ENCODE measurements at places on chromosomes 12 and 14. TPM values are rescaled to one million over a fixed set of nuclear protein-coding genes. Genes with fewer than 3 reads are reported as not detected.

DNA sequence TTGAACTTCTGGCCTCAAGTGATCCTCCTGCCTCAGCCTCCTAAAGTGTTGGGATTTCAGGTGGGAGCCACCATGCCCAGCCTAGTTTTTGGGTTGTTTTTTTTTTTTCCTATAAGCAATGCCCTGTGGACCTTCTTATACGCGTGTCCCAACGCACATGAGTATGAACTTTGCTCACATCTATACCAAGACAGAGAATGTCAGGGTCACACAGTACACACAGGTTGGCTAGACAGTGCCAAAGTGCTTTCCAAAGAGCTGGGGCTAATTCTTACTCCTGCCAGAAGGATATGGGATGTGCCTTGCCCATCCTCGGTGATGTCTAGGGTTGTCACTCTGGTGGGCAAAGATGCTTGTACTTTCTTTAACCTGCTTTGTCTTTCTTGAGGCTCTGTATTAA lies 7.6 kb upstream of the CCDC85C start:
- DNase-seq = no peak
- peaks cover 13% of the 10 kb centered on the region for H3K4me1 ChIP-seq
- H3K27me3 ChIP-seq = no peaks in the 10 kb centered on the region
- H3K36me3 ChIP-seq = no peaks in the 10 kb centered on the region
- H3K27ac ChIP-seq = no peak overlapping the region

- no peak overlapping the region for H3K27ac ChIP-seq
- H3K4me1 ChIP-seq = no peaks in the 10 kb centered on the region
- H3K27me3 ChIP-seq = no peaks in the 10 kb centered on the region
- no peak overlapping the region for H3K4me3 ChIP-seq
- H3K36me3 ChIP-seq = no peaks in the 10 kb centered on the region
- no peak for DNase-seq
Measured at GRCh38 chr14:50447461-50447860, 50.8 kb upstream of the CDKL1 start.

GRCh38 chr12:69981881-69982475 lies 157.0 kb downstream of the MYRFL start:
- H3K27ac ChIP-seq = no peak overlapping the region
- H3K36me3 ChIP-seq = no peaks in the 10 kb centered on the region
- no peaks in the 10 kb centered on the region for H3K27me3 ChIP-seq
- H3K4me1 ChIP-seq = no peaks in the 10 kb centered on the region

Gene TEX52
- not detected for total RNA-seq

DNA sequence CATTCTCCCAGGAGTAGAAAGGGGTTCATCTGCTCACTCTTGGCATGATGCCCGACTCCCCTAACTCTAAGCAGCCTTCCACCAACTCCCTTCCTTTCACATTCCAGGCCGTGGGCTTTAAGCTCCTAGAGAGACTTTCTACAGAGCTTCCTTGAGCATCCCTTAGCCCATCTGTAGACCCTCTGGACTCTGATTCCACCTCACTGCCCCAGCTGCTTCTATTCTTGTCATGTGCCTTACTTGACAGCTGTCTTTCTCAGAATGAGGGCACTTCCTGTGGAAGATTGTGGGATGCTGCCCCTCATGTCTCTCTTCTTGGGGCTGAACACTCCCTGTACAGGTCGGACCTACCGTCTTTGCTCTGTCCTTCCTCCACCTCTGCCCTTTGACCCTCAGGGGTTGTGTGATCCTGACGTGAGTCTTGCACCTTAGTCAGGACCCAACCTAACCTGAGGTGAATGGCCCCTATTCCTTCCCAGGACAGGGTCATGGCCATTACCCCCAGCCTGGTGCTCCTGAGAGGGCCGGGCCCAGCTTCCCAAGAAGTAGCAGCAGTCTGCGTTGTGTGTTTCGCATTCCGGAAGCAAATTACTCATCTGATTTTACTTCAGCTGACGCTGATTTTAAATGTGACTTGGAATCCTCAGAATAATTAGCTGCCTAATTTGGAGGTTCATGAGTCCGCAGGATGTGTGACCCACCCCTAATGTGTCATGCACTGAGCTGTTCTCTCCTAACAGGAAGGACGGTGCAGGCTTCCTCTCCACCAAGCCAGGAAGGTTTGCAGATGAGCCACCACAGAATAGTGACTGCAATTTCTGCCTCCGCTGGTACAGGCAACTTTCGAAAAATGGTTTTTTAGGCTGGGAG lies 2.7 kb upstream of the GALNT6 start:
- H3K27me3 ChIP-seq = no peaks in the 10 kb centered on the region
- no peak for DNase-seq
- H3K4me1 ChIP-seq = no peaks in the 10 kb centered on the region
- no peaks in the 10 kb centered on the region for H3K36me3 ChIP-seq

GRCh38 chr12:16389594-16389993 lies 42.1 kb downstream of the MGST1 start:
- H3K4me1 ChIP-seq = no peaks in the 10 kb centered on the region
- H3K4me3 ChIP-seq = no peak overlapping the region
- no peaks in the 10 kb centered on the region for H3K36me3 ChIP-seq
- no peak overlapping the region for H3K27ac ChIP-seq
- H3K27me3 ChIP-seq = no peaks in the 10 kb centered on the region

GRCh38 chr12:32217354-32218310 lies 111.0 kb downstream of the BICD1 start:
- H3K4me3 ChIP-seq = no peak overlapping the region
- H3K27ac ChIP-seq = no peak overlapping the region
- no peaks in the 10 kb centered on the region for H3K36me3 ChIP-seq
- H3K27me3 ChIP-seq = no peaks in the 10 kb centered on the region
- no peak for DNase-seq

GRCh38 chr12:8069582-8069981 lies 3.4 kb upstream of the C3AR1 start:
- no peak overlapping the region for H3K4me3 ChIP-seq
- H3K27ac ChIP-seq = no peak overlapping the region
- no peaks in the 10 kb centered on the region for H3K4me1 ChIP-seq
- H3K27me3 ChIP-seq = no peaks in the 10 kb centered on the region

- no peak overlapping the region for H3K4me3 ChIP-seq
- no peaks in the 10 kb centered on the region for H3K36me3 ChIP-seq
- no peak for DNase-seq
- no peaks in the 10 kb centered on the region for H3K4me1 ChIP-seq
- H3K27ac ChIP-seq = no peak overlapping the region
Measured at GRCh38 chr12:9763025-9763424, 2.3 kb upstream of the CD69 start.

All from Peyer's patch (tissue), 4 donors.